Stimulated activated CD8-positive, alpha-beta memory T cell treated with anti-CD3 and anti-CD28 coated beads, Interleukin-2, amount 100 ng/mL, for 48 hours (primary cell): ENCODE measurements at places on chromosomes 12 and 14.

DNA sequence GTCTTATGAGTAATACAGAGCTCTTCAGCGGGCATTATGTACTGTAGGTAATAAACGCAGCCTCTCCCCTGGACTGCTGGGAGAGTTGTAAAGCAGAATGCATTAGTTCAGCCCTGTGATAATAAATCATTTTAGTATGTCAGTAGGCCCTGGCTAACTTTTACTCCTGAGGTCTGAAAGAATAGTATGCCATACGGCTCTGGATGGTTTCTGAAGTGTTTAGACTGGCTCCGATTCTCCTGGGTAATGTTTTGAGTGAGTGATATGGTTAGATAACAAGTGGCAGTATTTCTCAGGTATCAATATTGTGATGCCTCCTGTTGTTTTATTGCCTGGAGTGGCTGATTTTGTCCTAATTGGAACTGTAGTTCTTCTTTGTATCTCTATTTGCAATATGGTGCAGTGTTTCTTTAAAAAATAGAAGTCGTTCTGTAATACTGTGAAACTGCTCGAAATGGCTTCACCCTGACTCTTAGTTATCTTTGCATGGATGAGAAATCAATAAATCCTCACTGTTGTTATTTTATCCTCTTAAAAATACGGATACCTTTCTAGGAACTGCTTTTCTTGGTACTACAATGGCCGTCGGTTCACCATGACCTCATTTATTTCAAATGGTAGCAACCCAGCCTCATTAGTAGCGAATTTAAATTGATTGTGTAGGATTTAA, 100.2 kb downstream of the PDZRN4 start:
- no peak for DNase-seq

GRCh38 chr12:132415327-132416120, 74.4 kb upstream of the FBRSL1 start:
- DNase-seq, result no peak

DNA sequence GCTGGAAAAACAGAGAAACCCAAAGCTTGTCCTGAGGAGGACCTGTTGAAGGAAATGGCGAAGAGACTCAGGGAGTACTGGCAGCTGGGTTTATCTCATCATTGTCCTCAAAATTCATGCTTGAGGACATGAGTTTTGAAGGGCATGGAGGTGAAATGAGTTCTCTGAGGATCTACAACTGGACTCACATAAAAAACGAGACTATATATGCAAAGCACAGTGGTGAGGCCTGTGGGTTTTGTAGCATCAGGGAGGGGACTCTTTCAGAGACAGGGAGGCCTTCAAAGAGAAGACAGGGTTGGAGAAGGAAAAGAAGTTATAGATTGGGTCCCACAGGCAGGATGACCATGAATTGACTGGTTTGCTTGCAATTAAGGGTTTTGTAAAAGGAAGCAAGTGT, 71.3 kb upstream of the SCN8A start:
- DNase-seq, result no peak

- no peak for DNase-seq
Observed at GRCh38 chr14:48193893-48194292, 518.5 kb upstream of the MDGA2 start.

- DNase-seq, result no peak
Observed at GRCh38 chr14:93532541-93532940, 101.8 kb downstream of the UNC79 start.
